ENCODE measurements at places on chromosomes 6 and 20.

- no peak for DNase-seq
Measured at GRCh38 chr6:106974999-106975737, 639 bp upstream of the CD24 start.

GRCh38 chr6:151948002-151948743 lies 140.7 kb downstream of the ESR1 start:
- DNase-seq = no peak

- DNase-seq = no peak
Measured at GRCh38 chr6:12875051-12875450, 158.5 kb downstream of the PHACTR1 start.

DNA sequence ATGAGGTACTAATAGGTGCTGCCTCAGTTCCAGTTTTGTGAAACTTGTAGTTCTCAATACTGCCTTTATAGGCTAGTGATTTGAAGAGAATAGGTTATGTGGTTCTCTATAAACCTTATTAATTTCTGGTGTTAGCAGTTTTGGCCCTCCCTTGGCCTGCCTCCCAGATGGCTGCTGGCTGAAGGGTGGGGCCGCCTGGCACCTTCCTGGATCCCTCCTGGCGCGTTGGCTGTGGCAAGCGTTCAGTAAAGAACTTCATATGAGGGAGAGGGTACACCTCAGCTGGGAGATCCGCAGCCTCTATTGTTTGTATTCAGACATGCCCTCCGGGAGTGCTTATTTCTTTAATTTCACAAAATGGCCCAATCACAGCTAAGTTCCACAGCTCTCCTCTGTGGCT lies 51.9 kb downstream of the FAM120B start:
- no peak for DNase-seq

- no peak for DNase-seq
Measured at GRCh38 chr20:53698371-53698978, 104.8 kb upstream of the ZNF217 start.

GRCh38 chr6:32181915-32182529 lies 2.0 kb downstream of the AGER start:
- DNase-seq = no peak

GRCh38 chr20:45404438-45404837 lies 3.7 kb upstream of the DBNDD2 start:
- no peak for DNase-seq

DNA sequence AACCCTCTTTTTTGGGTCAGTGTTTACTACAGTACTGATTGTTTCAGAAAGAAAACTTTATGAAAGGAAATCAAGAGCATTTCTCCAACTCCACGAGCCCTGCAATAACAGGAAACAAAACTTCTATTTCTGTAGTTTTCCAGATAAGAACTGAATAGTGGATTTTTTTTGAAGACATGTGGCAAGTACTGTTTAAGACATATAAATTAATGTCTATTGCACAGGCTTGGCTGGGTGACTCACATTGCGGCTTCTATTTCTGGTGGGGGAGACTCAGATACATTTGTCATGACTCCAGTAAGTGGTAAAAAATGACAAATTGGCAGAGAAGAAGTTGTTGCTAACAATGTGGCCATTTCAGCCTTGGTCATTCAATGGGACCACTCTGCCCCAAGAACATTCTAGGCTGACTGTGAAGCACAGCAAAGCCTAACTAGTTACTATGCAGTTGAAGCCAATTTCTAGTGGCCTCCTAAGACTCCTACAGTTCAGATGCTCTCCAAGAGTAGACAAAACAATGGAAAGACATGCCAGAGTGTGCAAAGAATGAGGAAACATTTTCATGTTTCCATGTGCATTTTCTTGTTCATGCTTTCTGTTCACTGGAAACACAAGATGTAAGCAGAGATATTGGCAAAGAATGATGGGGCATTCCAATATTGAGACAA lies 200.9 kb downstream of the EDN1 start:
- no peak for DNase-seq

DNA sequence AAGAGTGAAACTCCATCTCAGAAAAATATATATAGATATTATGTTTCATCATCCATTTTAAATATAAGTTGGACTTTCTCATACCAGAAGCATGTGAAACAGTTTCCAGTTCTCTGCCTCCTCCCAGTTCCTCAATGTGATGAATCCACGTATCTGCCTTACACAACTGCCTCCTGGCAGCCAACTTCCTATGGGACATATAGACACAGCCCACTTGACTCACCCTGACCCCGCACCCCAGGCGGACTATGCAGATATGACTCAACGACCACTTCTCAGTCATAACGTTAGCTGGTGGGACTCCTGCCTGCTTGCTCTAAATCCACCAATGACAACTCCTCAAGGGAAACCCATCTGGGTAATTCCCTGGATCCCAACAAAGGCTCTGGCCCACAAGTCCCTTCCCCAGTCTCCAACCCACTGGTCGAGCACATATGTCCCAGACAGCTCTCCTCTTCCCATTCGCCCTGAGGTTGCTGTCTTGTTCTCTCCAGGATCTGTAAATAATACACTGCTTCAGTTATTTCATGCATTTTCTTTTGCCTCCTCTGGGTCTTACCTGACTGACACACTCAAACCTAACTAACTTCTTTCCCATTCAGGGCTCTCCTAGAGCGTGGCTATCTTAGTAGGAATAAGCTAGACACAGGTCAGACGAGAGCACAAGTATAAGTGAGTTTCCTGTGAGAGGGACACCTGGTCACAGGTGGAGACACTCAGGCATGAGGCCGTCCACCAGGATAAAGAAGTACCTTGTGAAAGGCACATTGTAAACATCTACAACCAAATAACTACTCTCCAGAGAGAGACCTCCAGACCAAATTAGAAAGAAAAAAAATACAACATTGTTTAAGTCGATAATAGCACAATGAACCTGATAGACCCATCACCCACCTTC lies 548.5 kb downstream of the CD83 start:
- DNase-seq = no peak
